ENCODE measurements at places on chromosomes 1 and 21.

- no peak for DNase-seq
Measured at GRCh38 chr1:93766451-93766850, 84.8 kb upstream of the BCAR3 start.

- DNase-seq, result no peak
Measured at GRCh38 chr21:26583769-26584168, 10.7 kb upstream of the CYYR1 start.

GRCh38 chr1:232170909-232171308 lies 459.0 kb downstream of the SIPA1L2 start:
- DNase-seq, result no peak

DNA sequence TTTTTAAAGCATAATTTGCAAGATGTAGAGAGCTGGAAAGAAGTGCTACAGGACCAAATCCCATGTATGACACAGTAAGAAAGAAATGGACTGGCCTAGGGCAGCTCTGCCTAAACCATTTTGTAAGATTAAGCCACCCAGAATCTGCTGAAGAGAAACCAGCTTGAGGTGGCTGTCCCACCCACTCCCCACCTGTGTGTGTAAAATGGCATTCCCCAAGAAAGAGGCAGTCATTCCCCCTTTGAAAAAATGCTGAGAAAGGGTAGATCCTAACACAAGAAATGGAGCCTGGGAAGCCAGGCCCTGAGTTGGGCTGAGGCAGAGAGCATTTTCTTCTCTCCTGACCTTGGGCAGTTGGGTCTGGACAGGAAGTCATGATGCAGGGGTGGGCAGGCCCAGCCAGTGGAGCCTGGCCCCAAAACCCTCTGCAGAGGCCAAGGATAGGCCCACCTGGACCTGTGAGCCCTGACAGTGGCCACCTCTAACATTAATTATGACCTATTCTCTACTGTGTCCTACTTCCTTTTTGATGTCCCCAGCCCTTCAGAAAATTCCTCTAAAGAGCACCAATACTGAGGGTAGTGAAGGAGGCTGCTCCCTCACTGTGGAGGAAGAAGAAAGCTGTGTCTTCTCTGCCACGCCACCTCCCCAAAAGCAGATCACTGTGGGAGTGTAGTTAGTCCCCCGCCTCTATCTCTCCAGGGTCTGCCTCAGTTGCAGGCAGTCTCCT lies 94.0 kb downstream of the EDEM3 start:
- no peak for DNase-seq

DNA sequence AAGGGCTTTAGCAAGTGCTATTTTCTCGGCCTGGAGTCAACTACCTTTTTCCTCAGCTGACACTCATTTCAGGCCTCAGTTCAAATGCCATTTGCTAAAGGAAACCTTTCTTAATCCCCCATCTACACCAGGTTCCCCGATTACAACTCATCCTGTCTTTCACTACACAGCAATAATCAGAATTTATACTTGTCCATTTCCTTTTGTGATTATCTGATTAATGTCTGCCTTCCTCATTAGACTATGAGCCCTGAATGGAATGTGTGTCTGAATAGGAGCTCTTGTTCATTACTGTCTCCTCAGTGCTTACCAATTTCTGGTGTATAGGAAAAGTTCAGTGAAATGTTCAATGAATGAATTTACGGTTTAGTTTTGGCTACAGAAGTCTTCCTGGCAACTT lies 36.9 kb downstream of the ATP1B1 start:
- no peak for DNase-seq

DNA sequence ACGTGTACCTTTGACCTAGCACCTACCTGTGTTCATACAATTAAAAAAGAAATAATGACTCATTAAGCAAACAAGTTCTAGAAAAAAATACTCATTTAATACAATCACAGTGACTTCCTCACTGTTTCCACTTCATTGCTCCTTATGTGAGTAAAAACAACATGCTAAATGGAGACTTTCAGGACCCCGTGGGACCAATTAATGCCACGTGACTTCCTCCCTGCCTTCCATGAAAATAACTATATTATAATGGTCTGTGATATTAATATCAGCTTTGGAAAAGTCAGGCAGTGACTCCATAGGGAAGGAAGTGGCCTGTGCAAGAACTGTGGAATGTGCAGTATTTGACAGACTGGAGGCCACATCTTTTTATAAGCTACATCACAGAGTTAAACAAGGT lies 337.8 kb downstream of the HLX start:
- no peak for DNase-seq

DNA sequence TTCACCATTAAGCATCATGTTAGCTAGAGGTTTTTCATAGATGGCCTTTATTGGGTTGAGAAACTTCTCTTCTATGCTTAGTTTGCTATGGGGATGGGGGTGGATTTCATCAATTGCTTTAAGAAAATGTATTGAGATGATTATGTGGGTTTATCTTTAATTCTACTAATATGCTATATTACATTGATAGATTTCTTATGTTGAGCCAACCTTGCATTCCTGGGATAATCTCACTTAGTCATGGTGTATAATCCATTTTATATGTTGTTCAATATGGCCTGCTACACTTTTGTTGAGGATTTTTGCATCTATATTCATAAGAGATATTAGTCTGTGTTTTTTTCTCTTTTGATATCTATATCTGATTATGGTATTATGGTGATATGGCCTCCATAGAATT lies 70.7 kb downstream of the MAP3K7CL start:
- DNase-seq, result no peak

DNA sequence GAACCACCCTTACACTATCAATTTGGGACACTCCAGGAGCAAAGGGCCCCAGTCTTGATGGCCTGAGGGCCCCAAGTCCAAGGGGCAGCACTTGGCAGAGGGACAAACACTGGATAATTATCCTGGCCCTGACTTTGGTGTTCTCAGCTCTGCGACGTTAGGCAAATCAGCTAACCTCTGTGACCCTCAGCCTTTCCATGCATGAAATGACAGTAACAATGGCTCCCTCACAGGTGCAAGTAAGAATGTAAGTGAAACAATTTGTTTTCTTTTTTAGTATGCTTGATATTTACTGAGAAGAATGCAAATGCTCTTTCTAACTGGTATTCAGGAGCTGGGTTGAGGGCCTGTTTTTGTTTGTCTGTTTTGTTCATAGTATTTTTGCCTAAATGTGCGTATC lies 61.6 kb upstream of the PRDX6 start:
- DNase-seq, result no peak

- no peak for DNase-seq
Measured at GRCh38 chr1:115572710-115573109, 69.1 kb upstream of the VANGL1 start.

DNA sequence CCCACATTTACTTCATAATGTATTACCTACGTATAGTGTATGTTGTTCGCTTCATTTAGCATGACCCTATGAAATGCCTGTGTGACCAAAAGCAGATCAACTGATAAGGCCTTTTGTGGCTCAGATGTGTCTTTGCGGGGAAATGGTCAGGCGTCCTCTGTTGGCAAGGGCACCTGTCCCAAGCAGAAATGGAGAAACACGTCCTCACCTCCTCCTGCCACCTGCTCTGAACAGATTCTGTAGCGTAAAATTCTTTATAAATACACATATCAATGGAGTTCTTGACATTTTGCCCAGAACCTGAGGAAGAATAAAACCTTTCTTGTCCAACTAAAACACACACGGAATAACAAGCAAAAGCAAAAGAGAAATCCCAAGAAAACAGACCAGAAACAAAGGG lies 417.9 kb downstream of the KIF26B start:
- DNase-seq, result no peak

- DNase-seq, result no peak
Measured at GRCh38 chr1:231241750-231242149, 738 bp downstream of the GNPAT start.
